ENCODE measurements at places on chromosomes 2 and 18.

DNA sequence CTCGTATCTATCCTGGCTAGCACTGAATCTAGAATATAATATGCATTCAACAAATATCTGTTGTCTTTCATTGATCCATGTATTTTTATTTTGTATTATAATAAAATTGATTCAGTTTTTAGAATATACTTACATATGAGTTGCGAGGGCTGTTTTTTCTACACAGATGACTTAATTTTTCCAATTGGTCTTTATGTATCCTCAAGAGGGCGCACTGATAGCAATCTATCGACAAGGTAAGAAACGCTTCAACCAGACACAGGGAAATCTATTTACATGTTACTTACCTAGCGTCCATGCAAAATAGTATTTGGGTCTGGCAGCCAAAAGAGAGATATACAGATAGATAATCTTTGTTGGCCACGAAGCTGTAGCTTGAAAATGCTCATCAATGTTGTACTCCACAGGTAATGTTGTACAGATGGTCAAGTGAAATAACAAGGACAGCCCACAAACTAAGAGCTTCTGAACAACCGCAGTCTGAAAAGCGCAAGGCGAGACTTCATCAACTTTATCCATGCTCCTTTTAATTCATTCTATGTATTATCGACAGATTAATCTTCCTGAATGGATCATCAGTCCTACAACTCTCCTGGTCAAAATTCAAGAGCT lies 35.5 kb upstream of the KIDINS220 start:
- DNase-seq: peak; percentile 85

GRCh38 chr2:189676471-189676870 lies 2.0 kb downstream of the ANKAR start:
- no peak for DNase-seq

DNA sequence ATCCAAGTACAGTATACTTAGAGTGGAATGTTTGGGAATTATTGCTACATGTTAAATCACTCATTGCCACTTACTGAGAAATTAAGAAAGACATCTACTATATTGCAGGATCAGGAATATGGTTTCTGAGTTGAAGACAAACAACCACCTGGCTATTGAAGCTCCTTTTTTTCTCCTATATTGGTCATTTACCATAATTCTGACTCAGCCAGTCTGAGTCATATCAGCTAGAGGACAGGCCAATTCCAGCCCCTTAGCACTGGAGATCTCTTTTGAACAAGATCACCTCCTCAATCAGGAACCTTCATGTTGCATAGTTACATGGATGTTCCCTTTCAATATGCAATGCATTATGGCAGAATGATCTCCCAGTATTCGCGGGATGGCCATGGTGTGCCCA lies 42.7 kb upstream of the CDH19 start:
- DNase-seq: no peak

- no peak for DNase-seq
Observed at GRCh38 chr2:20168048-20168726, 56.7 kb downstream of the SDC1 start.

- no peak for DNase-seq
Observed at GRCh38 chr2:172249986-172250385, 147.3 kb upstream of the DLX2 start.

DNA sequence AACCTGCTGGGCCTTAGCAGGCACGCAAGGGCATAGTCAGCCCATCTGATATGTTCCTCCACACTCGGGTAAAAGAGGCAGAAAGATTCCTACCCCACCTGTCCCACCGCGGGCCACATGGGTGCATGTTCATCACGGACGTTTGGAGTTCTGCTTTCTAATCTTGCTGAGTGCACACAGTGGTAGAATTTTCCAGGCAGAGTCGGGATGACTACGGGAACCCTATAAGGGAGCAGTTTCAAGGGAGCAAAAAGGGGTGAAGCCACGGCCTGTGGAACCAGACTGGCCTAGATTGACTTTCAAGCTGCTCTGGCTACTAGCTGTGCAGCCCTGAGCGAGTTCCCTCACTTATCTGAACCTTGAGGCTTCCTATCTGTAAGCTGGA lies 36.8 kb downstream of the POU3F3 start:
- DNase-seq: no peak

DNA sequence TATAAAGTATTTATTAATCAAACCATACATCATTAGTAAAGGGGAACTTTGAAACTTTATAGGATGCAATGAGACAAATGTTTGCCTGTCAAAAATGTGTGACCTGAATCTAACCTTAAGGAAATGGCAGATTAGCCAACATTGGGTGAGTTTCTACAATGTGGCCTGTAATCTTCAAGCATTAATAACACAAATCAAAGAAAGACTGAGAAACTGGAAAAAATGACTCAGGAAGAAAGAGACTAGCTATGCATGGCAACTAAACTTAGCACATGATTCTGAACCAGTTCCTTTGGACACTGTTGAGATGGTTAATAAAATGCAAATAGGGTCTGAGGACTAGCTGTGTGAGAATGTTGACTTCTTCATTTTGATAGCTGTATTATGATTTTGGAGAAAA lies 628.6 kb upstream of the ID2 start:
- DNase-seq: no peak

DNA sequence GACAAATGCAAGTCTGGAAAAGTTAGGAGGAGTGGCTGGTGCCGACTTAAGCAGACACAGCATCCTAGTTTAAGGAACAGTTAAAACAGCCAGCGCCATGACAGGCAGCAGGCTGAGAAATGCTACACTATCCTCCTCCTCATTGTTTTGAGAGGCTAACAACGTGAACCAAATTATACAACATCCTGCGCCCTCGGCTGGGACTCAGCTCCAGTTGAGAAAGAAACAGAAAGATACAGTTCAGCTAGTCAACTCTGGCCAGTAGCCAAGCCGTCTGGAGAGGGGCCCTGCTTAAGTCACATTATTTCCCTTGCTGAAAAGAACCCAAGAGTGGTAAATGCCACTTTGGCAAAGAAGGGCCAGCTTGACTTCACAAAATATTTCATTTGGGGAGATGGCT lies 90.2 kb downstream of the BCL11A start:
- peak; percentile 76 for DNase-seq

- peak; percentile 80 for DNase-seq
Observed at GRCh38 chr2:42359965-42360483, 993 bp downstream of the COX7A2L start.

- peak; percentile 43 for DNase-seq
Observed at GRCh38 chr18:58104096-58104495, 60.1 kb downstream of the NEDD4L start.

DNA sequence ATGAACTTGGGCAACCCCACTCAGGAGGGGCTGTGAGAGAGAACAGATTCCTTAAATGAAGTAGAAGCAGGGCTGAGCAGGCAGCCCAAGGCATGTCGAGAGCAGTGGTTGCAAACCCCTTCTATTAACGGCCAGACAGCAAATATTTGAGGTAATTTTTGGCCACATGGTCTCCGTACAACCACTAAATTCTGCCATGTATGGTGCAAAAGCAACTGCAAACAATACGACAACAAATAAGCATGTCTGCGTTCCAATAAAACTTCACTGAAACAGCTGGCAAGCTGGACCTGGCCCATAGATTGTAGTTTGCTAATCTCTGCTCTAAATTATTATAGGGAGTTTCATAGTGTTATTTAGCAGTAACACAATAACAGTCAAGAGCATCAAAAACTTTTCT lies 217.0 kb upstream of the ZNF521 start:
- DNase-seq: no peak

DNA sequence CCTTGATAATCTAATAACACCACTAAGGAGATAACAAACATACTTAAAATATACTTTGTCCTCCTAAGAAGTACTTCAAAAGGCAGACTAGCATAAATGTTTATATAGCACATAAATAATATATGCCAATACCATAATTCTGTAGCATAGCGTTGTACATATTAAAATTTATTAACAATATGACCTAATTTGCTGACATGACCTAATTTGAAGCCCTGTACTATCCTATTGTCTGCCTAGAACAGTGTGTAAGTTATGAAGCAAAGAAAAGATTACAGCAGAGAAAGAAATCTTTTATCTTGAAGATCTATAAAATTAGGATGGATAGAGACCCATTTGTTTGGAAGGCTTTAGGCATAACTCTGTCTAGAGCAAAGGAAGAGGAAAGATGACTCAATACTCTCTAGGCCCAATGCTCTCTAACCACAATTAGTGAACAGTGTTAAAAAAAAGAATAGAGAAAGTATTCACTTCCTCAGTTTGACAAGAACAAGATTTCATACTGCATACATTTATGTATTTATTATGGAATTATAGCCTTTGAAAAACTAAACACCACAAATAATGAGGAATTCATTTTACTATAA lies 231.3 kb downstream of the ZRANB3 start:
- DNase-seq: peak; percentile 16

DNA sequence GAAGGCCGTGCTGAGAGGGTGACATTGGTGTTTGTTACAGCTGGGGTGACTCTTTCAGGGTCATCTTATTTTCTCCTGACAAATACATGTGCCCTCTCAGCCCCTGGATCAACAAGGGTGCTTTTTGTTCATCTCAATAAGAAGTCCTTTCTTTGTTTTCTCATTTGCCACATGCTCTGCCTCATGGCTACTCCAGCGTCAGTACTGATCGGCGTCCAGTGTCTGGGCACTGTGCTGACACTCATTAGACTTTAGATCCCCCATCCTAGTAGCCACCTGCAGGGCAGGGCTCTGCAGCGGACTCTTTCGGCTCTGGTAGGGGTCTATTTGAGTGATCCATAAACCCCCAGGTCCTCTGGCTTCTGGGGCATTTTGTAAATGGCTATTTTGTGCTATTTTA lies 38.4 kb downstream of the NPPC start:
- no peak for DNase-seq

DNA sequence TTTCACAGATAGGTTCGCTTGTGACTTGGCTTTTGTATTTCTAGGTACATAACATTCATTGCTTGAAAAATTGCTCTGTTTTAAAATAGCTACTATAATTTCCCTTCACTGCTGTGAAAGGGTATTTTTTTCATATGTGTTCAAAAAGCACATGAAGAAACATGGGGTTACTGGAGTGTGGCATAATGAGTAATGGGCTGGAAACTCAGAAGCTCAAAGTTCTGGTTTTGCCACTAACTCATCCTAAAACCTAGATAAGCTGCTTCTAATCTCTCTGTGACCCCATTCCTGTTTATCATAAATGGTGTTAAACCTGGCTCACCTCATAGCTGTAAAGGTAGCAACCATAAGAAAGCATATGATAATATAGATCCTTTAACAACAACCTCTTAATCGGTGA lies 319.3 kb downstream of the PTPRM start:
- no peak for DNase-seq

DNA sequence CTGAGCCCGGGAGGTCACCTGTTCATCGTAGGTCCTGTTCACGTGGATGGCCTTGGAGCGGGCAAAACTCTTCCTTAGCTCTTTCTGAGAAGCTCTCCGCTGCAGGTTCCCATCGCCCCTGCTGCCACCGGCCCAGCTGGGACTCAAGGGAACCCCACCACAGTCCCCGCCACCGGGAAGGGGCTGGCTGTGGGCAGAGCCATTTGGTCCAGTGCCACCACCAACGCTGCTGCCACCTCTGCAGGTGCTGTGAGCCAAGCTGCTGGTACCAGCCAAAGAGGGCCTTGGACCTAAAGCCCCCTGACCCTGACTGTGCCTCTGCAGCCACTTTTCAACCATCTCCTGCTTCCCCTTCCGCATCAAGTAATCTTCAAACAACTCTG lies 586 bp downstream of the PDE11A start:
- DNase-seq: no peak

- no peak for DNase-seq
Observed at GRCh38 chr2:176206682-176207081, 18.2 kb downstream of the HOXD1 start.

- DNase-seq: no peak
Observed at GRCh38 chr2:118791483-118791882, 56.0 kb downstream of the EN1 start.

GRCh38 chr2:10016001-10016801 lies 27.1 kb upstream of the KLF11 start:
- DNase-seq: no peak

DNA sequence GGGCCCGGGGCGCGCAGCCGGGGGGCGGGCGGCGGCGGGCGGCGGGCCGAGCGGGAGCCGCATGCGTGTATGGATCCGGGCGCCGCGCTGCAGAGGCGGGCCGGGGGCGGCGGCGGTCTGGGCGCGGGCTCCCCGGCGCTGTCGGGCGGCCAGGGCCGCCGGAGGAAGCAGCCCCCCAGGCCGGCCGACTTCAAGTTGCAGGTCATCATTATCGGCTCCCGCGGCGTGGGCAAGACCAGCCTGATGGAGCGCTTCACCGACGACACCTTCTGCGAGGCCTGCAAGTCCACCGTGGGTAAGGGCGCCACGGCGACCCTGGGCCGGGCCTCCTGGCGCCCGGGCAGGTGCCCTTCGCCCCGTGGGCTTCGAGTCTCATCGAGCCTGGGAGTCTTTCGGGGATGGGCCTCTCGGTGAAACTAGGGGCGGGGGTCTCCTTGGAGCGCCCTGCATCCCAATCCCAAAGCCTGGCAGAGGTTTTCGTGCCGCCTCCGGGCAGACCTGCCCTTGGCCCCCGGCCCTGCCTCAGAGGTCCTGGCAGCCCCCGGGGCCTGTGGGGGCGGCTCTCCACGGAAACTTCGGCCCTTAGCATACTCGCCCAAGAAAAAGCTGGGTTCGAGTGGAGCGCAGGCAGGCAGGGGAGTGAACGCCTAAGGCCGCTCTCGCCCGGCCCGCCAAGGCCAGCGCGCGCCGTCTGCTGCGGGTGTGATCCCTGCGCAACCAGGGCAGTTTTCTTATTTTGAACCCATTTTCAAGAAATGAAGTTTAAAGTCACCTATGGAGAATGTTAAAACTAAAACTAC lies 622 bp downstream of the RAB12 start:
- peak; percentile 43 for DNase-seq

GRCh38 chr2:236177604-236177966 lies 9.4 kb upstream of the GBX2 start:
- peak; percentile 68 for DNase-seq

- no peak for DNase-seq
Observed at GRCh38 chr18:43965691-43966090, 688.4 kb upstream of the SYT4 start.

GRCh38 chr2:28717339-28717758 lies 34.3 kb upstream of the PPP1CB start:
- DNase-seq: peak; percentile 31

- DNase-seq: no peak
Observed at GRCh38 chr2:100747996-100748615, 71.8 kb upstream of the NPAS2 start.

- DNase-seq: no peak
Observed at GRCh38 chr2:85458601-85459563, 40.4 kb downstream of the SH2D6 start.

DNA sequence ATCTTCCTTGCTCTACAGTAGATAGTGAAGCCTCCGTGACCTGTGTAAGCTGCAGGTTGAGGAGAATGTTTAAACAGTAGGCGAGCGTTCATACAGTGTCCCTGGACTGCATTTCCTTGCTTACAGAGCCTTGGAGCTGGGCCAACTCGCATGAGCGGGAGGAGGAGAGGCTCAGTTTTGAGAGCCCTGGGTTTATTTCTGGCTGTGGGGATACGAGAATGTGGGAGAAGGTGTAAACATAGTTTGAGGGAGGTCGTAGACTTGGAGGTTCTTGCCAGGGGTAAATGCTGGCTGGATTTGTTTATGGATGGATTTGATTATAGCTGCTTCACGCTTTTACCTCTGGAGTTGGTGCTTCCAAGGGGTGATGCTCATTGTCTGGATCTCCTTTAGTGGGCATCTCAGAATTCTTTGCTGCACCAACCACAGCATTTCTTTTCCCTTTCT lies 20.8 kb downstream of the CRIM1 start:
- DNase-seq: peak; percentile 37

- no peak for DNase-seq
Observed at GRCh38 chr18:8176109-8176508, 433.1 kb upstream of the RAB12 start.

GRCh38 chr2:145220496-145220895 lies 700.6 kb upstream of the ZEB2 start:
- DNase-seq: no peak

GRCh38 chr2:161901460-161901859 lies 172.6 kb downstream of the DPP4 start:
- DNase-seq: no peak

Data from hematopoietic multipotent progenitor cell treated with erythropoietin and hydrocortisone succinate and interleukin-3 and kit ligand, for 6 days (in vitro differentiated cells).